Esophagus squamous epithelium (tissue), 5 donors: ENCODE measurements at places on chromosomes 7 and 10.

DNA sequence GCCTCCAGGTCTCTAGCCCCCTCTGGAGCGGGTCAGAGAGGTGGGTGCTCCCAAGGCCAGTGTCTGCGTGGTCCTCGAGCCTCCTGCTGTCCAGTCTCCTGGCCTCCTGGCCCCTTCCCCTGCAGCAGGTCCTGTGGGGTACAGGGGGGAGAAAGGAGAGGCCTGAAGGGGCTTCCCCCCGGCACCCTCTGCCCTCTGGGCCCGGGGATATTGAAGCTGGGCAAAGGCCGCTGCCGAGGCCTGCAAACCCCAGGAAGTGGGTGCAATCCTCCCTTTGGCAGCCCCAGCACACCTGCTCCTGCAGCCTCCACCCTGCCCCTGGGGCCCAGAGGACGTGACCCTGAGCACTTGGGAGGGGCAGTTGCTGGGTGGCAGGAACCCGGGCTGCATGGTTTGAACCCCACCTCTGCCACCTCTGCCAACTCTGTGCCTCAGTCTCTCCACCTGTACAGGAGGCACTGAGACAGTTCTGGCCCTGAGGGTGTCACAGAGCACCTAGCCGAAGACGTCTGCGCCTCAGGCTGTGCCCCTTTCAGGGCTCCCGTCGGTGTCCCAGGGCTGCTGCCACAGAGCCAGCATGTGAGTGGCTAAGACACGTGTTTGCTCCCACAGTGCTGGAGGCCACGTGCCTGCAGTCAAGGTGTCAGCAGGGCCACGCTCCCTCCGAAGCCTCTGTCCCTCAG lies 59.1 kb upstream of the INPP5A start:
- no peak for DNase-seq

DNA sequence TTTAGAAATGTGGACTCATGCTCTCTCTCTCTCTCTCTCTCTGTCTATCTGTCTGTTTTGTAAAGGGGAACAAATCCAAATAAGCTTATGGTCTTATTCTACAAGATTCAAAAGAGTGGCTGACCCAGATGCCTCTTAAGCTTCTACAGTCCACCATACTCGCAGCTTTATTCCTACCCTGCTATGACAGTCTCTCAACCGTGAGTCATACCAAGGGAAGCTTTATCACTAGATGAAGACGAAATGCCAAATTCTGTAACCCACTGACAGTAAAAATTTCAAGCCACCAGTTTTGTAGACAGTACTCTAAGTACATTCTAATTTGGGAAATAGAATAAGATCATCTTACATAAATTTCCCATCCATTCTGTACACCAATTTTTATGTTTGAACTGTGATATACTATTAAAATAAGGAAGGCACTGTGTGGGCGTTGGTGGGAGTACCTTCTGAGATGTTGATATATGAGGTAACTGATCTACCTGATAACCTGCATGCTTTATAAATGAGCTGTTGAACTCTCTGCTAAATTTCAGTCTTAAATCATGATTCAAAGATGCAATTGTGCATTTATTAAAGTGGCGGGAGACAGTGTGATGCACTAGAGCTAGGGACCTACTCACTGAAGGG lies 153.2 kb downstream of the KLF6 start:
- DNase-seq, result no peak

GRCh38 chr7:40327873-40328272 lies 193.1 kb downstream of the SUGCT start:
- no peak for DNase-seq

DNA sequence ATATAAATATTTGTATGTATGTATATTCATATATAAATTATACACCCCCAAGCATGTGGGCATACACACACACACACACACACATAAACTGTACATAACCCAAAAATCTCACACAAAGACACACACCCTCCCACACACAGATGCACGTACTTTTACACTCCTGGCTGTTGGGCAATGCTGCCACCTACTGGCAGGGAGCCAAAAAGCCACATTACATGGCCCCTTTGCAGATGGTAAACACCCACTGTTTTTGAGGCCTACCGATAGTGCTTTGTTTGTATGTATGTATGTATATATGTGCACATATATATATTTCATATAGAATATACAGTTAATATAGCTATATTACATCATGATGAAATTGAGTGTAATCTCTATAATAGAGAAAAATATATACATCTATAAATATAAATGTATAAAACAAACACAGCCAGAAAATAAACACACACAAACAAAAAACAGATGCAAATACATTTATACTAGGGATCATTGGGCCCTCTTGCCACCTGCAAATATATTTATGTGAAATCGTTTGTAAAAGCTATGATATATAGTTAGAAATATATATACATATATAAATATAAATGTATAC lies 120.1 kb upstream of the ACBD5 start:
- no peak for DNase-seq

DNA sequence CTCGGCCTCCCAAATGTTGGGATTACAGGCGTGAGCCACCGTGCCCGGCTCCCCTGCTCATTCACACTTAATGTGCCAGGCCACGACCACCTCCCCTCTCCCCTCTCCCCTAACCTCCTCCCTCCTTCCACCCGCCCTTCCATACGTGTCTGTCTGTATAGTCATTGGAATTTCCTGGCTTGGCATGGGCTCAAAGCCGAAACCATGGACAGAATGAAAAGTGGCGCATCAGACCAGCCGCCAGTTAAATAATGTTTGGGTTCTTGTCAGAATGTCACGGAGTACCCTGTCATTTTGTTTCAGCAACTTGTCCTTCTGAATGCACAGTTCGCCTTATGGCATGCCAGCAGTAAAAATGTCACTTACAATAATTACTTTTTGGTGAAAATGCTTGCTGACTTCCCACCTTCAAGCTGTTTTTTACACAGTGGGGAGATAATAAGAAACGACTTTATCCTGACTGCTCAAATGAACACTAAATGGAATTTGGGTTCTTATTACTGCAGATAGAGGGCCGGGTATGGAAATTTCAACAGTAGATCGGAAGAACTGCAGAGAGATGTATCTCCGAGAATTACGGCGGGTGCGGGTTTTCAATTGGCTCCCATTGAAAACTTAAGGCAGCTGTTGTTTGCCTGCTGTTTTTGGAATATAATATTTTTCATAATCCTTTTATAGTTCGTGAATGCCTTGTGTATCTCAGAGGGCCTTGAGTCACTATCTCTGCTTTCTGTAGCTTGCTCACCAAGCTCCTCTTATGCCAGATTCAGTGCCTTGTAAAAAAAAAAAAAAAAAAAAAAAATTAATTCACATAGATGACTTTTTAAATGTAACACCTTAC lies 65.5 kb upstream of the SH2B2 start:
- DNase-seq, result no peak

- no peak for DNase-seq
Observed at GRCh38 chr7:44706788-44707557, 41.7 kb upstream of the ZMIZ2 start.

GRCh38 chr10:19531324-19531723 lies 284.9 kb upstream of the PLXDC2 start:
- no peak for DNase-seq

- DNase-seq, result no peak
Observed at GRCh38 chr7:5448378-5449037, 24.9 kb upstream of the TNRC18 start.

- DNase-seq, result no peak
Observed at GRCh38 chr7:67620216-67620933, 623.7 kb downstream of the TYW1 start.

GRCh38 chr7:9082203-9082602 lies 648.8 kb downstream of the NXPH1 start:
- DNase-seq, result no peak

DNA sequence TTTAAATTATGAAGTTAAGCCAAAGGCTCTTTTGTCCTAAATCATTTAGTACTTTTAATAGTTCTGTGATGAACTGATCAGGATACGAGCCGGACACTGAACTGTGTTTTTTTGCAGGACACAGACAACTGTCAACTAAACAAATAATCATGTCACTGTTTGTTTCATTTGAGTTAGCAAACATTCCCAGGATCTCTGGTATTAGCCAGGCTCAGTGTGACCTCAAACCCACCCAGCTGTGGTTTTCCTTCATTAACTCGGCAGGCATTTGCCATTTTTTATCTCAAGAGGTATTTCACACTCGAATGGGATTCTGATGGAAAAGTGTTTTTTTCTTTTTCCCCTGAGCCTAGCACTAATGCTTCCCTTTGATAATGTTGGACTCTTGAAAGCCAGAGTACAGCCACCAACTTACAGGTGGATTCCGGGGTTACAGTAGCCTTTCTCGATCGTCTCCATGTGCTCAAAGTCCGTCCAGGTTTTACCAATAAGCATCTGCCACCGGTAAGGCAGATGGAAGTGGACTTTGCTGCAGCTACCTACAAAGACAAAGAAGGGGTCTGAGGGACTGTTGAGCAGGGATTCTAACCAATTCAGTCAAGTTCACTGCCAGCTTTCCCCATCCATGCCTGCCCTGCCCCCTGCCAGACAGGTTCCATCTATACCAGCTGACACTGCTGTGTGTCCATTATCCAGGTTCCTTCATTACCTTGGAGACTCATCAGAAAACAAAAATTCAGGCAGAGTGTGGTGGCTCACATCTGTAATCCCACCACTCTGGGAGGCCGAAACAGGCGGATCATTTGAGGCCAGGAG lies 33.4 kb downstream of the ZC3HAV1 start:
- DNase-seq, result no peak

DNA sequence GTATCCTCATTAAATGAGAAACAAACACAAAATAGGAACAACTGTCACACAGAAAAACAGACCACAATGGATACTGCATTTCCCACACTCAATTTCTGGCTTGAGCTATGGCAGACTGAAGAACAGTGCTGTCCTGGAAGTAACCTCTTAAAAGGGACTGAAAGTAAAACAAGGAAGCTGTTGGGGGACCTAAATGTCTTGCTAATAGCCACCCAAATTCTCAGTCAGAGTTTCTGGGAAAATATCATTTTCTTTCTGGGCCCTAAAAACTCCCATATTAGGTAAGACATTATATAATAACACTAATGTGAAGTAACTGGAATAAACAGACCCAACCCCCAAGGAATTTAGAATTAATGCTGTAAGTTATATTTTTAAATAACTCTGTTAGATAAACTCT lies 80.9 kb upstream of the TFEC start:
- no peak for DNase-seq

DNA sequence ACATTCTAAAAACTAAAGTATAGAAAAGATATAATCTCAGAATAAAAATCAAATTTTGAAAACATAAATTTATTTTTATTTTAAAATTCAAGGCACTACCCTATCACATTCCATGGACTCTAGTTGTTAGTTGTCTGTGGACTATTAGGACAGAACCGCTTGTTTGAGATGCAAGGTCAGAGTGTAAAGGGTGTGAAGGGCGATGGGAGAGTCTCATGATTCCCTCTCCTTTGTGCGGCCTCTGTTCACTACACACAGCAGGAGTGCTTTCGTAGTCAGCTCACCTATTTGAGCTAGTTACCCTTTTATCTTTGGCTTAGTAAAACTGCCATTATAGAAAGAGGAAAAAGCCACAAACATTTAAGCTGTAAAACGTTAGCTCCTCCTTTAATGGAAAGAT lies 189.8 kb upstream of the TEX47 start:
- no peak for DNase-seq

DNA sequence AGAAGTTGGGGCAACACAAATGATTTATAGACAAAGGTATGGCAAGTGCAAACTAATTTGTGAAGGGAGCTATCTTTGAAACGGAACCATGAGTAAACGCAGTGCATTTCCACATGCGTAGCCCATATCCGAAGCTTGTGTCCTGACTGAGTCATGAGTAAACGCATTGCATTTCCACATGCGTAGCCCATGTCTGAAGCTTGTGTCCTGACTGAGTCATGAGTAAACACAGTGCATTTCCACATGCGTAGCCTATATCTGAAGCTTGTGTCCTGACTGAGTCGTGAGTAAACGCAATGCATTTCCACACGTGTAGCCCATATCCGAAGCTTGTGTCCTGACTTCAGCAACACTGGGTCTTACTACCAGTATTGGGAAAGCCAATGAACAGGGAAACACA lies 95.0 kb downstream of the CELF2 start:
- DNase-seq, result no peak

DNA sequence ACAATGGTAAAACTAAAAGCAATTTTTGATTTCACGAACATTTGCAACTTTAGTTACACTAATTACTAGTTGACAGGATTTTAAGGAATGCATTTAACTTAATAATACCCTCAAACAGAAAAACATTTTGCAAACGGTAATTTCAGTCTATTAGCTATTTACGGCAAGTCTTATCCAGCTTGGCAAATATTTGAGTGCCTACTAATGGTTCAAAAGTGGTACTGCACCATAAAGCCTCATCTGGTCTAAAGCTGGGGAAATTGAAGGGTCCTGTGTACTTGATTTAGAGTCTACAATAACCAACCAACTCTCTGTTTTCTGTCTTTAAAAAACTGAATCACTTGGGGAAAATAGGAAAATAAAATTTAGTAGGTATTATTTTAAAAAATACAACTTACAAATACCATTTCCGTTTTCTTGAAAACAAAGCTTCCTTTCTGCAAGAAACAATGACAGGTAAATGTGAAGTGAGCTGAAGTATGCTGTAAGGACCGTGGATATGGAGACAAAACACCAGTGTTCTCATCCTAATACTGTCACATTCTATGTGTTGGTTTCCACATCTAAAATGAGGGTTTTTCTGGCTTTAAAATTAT lies 142.3 kb downstream of the VPS50 start:
- no peak for DNase-seq

- DNase-seq, result no peak
Observed at GRCh38 chr7:157490465-157490912, 153.7 kb downstream of the DNAJB6 start.

GRCh38 chr10:70399177-70399576 lies 4.8 kb upstream of the EIF4EBP2 start:
- no peak for DNase-seq

- no peak for DNase-seq
Observed at GRCh38 chr7:33936503-33936902, 31.2 kb downstream of the BMPER start.

- no peak for DNase-seq
Observed at GRCh38 chr7:105204520-105204919, 184.2 kb downstream of the SRPK2 start.

- DNase-seq, result no peak
Observed at GRCh38 chr7:5394264-5395105, 29.1 kb downstream of the TNRC18 start.

- DNase-seq, result no peak
Observed at GRCh38 chr7:79227044-79227443, 226.4 kb downstream of the MAGI2 start.

DNA sequence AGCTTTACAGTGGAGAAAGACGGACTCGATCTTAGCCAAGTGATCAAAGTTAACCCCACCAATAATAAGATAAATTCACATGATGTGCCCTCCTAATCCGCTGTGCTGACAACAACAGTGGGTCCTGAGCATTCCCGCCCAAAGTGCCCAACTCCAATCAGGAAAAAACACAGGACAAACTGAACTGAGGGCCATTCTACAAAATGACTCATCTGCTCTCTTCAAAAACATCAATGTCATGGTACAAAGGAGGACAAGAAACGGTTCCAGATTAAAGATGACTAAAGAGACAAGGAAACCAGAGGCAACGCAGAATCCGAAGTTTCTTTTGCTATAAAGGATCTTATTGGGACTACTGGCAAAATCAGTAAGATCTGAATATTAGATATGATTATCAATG lies 79.4 kb downstream of the CTBP2 start:
- DNase-seq, result no peak
